Neural progenitor cell (in vitro differentiated cells): ENCODE measurements at places on chromosomes 13 and 19. TPM values are rescaled to one million over a fixed set of nuclear protein-coding genes. Genes with fewer than 3 reads are reported as not detected.
A peak's percentile ranks its signal among the peaks of the same experiment; 100 is the strongest.

RXFP2 gene
- not detected in 2 replicates for total RNA-seq

EPS8L1 gene
- total RNA-seq = 7.0 and 17.5 TPM in 2 replicates

AMH gene
- 3.5 and 22.4 TPM in 2 replicates for total RNA-seq

KLK12 gene
- not detected in 2 replicates for total RNA-seq

CGB8 gene
- total RNA-seq = not detected in 2 replicates

SBK2 gene
- 6.2 TPM in 1 of 2 replicates, not detected in the other for total RNA-seq

GRCh38 chr19:2503521-2504109 is 27.7 kb downstream of the GADD45B start:
- no peak for DNase-seq

DNA sequence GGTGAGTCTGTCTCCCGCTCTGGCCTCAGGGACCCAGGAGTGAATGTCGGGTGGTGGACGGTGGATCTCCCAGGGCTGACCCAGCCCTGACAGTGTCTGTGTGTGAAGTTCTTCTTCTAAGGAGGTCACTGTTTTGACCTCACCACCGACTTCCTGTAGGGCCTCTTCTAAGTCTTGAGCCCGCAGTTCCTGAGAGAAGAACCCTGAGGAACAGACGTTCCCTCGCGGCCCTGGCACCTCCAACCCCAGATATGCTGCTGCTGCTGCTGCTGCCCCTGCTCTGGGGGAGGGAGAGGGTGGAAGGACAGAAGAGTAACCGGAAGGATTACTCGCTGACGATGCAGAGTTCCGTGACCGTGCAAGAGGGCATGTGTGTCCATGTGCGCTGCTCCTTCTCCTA is at the start of gene SIGLEC7:
Gene SIGLEC7, plus strand, starts transcription at position 183 of the 400 bp plus-strand sequence. Its CDS starts 69 bp downstream, at position 252.
- no peak for DNase-seq

- no peak for DNase-seq
Observed at GRCh38 chr13:110062777-110063442, 244.0 kb downstream of the COL4A1 start.

GRCh38 chr19:19271828-19272599 is 1.1 kb downstream of the TM6SF2 start:
- no peak for DNase-seq

DNA sequence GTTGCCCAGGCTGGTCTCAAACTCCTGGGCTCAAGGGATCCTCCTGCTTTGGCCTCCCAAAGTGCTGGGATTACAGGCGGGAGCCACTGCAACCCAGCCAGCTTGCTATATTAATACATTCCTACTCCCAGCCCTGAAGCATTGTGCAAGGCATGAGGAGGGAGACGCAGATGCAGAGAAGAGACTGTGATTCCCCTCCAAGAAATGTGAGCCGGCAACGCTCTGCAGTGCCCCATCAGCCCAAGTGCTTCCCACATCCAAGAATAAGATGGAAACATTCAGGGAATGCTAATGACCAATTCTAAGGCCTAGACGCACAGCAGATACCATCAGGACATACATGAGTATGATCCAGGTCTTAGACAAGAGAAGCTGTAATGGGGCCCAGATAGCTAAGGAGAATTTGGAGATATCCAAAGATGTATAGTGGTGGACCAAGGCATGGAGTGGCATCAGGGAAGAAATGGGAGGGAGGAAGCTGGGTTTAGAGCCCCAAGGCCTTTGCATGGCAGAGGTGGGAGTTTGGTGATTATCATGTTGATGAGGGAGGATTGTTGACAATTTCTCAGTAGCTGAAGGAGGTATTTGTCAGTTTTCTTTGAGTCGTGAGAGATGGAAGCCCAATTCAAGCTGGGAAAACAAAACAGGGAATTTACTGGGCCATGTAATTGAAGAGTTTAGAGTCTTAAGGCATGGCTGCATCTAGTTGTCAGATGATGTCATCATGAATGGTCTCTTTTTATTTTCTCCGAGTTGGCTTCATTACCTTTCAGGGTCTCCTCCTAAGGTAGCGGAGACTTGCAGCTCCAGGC is 2.9 kb downstream of the PPM1N start:
- DNase-seq = no peak

DNA sequence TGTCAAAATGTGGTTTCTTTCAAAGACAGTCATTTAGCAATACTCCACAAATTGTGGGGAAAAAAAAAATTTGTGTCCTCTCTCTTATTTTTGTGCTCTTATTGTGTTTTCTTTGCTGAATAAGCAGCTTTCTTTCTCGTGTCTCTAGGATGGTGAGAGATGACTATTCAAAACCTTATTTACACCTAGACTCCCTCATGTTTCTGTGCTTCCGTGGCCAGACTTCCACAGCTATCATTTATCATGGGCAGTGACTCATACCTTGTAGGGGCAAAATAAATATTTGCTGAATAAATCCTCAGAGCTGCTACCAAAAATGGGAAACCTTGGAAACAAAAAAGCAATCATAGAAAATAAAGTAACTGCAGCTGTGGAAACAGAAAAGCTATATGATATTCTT is 204.9 kb upstream of the MIR17HG start:
- DNase-seq = no peak

- DNase-seq = no peak
Observed at GRCh38 chr13:90393408-90393807, 954.1 kb upstream of the MIR17HG start.

- no peak for DNase-seq
Observed at GRCh38 chr13:33723365-33723764, 94.6 kb upstream of the RFC3 start.

DNA sequence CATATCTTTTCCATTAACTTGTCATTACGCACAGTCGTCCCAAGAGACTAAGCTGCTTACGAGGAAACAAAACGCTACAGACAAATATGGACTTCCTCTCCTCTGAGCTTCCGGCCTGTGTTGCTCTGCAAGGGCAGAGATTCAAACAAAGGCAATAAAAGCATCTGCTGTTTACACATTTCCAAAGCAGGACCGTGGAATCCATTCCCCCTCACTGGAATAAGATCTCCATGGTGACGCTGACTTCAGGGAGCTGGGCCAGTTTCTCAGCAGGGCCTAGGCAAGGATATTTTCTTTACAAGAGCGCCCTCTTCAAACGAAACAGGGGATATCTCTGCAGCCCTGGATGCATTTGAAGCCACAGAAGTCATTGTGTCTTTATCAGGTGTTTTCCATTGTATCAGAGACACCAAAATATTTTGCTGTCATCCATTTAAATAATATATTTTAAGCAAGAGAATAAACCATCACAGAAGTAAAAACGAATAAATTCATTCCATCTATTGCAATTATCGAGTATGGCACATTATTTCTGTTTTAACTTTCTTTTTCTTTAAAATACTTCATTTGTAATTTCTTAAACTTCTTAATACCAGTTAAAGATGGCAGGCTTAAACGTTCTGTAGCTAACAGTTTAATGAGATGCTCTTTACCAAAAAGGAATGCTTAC is 177.5 kb downstream of the DCLK1 start:
- DNase-seq = peak; percentile 86

DNA sequence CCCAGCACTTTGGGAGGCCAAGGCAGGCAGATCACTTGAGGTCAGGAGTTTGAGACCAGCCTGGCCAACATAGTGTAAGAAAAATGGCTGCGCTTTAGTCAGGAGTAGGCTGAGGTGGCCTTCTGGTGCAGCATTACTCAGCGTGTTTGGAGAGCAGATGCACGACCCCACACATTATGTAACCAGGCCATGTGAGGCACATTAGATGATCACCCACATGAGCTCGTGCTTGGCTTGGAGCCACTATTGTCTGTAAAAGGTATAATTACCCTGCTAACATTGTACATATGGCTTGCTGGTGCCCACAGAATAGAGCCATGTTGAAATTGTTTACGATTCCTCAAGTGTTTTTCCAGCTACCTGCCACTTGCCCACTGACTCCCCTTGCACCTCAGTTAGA is 24.0 kb upstream of the SCEL start:
- DNase-seq = no peak

DNA sequence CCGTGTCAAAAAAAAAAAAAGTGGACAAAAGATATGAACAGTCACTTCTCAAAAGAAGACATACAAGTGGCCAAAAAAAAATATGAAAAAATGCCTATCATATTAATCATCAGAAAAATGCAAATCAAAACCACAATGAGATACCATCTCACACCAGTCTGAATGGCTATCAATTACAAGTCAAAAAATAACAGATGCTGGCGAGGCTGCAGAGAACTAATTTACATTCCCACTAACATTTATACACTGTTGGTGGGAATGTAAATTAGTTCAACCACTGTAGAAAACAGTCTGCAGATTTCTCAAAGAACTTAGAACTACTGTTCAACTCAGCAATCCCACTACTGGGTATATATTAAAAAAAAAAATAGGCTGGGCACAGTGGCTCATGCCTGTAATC is 26.5 kb upstream of the FOXO1 start:
- DNase-seq = no peak

DNA sequence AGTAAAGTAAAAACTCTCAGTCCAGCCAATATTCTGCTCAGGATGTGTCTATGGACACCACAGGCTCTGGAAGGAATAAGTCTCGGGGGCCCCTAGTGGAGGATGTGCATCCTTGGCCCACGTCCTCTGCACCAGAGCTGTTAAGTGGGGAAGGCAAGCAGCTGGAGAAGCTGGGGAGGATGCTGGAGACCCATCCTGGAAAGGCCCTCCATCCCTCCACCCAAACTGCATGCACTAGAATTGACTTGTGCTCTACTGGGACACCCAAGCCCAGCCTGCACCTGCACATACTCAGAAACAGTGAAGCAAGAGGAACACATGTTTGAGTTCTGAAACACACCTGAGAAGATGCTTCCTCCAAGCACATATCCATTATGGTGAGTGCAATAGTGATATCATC is 307.8 kb downstream of the TSHZ3 start:
- DNase-seq = no peak

DNA sequence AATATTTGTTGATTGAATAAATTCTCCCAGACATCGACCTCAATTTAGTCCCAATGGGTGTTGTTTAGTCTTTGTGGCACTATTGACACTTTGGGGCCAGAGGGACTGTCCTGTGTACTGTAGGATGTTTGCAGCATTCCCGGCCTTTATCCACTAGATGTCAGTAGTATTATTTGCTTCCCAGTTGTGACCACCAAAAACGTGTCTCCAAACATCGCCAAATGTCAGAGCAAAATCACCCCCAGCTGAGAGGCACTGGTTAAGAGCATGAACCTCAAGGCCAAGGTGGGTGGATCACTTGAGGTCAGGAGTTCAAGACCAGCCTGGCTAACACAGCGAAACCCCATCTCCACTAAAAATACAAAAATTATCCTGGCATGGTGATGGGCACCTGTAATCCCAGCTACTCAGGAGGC is 15.4 kb downstream of the NLRP12 start:
- DNase-seq = peak; percentile 68

DNA sequence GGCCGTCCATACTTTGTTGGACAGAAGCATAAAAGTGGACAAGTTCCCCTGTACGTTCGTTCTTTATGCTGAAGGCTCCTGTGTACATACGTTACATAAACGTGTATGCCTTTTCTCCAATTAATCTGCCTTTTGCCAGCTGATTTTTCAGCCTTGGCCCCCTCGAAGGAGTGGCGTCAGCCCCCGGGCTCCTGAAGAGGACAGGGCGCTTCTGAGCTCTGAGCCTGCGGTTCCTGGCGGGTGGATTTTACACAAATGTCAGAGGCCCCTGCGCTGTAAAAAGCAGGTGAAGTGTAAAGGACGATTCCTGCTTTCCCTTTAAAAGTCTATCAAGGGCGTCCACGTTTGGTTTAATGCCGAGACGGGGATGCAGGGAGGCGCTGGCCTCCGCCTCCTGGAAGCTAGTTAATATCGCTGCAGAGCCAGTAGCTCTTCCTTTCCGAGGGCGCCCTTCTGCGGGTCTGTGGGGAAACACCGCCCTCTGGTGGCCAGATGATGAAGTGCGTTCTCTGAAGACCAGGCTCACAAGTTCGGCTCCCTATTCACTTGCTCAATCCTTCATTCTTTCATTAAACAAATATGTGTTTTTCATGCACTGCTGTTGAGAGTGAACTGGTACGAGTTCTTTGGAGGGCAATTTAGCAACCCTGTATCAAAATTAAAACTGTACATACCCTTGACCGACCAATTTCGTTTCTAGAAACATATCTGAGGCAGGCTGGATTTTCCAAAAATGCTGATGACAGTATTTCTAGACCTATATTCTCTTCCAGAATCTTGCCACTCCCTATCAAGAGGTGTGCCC is 62.0 kb downstream of the GPR12 start:
- DNase-seq = peak; percentile 86

GRCh38 chr13:24141333-24141910 is 19.1 kb upstream of the SPATA13 start:
- no peak for DNase-seq
